Liver (tissue), 10 donors: ENCODE measurements at places on chromosomes 4 and X. TPM values are rescaled to one million over a fixed set of nuclear protein-coding genes. Genes with fewer than 3 reads are reported as not detected.

The WAS gene
- 5.6 TPM for total RNA-seq

The SATL1 gene
- not detected for total RNA-seq

The LDB2 gene
- 18.7 TPM for total RNA-seq

The SERTM2 gene
- 0.09 TPM for total RNA-seq

GRCh38 chr4:149203256-149204001, 612.2 kb downstream of the IQCM start:
- no peak for DNase-seq

DNA sequence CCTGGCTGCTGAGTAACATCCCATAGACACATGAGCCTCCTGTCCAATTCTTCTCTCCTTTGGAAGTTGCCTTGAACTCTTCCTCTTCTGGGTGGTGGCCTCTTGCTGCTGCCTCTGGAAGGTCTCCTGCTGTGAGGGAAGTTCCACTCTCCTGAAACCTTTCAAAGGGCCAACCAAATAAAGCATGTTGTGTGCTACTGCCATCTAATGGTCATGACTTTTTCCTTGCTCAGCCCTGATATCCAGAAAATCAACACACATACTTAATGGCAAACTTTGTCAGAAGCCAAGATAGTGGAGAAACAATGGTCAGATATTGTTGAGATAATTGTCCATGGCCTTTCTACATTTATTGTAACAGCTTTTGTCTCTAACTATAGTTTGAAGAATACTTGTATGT, 19.1 kb upstream of the ZXDA start:
- no peak for DNase-seq

DNA sequence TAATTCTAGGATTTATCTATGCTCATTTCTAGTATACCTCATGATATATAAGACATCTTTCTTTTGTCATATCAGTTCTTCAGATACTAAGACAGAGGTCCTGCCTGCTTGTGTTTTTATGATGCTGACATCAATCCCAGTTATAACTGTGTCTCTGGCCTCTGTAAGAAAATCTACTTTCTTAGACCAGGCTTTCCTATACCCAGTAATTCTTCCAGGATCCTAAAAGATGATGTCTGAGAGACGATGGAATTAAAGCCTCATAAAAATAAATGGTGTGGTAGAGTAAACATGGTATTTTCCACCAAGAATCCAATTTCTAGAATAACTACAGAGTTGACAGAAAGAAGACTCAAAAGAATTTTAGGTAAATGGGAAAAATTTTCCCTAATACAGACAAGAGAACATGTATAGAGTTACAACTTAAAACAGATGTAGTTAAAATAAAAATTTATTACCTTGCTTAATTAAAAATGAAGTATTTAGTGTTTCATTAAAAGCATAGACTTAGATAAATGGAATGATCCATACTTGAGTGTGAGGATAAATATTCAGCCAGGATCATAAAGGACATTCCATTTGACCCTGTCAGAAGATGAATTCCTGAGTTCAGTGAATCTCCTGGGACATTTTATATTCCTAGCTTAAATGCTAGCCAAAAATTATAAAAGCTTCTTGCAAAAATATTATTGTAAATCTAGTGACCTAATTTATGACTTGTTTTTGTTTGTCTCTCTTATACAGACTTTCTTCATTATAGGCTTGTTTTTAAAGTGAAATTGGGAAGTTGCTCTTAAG, 137.4 kb downstream of the PDLIM5 start:
- no peak for DNase-seq

DNA sequence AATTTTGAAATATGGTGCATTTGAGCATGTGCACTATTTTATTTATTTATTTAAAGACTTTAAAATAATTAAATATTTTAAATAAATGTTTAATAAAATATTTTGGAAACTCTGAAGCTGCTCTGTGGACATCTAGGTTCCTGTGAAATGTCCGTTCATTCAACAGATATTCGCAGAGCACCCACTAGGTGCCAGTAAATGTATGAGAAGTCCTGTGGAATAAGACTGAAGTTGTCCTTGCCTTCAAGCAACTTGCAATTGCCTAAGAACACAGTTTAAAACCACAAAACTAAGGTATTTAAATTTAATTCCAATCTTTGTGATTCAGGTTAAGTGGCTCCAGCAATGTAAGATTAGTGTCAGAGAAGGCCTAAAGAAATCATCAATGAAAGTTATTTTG, 306.7 kb downstream of the GBA3 start:
- no peak for DNase-seq

DNA sequence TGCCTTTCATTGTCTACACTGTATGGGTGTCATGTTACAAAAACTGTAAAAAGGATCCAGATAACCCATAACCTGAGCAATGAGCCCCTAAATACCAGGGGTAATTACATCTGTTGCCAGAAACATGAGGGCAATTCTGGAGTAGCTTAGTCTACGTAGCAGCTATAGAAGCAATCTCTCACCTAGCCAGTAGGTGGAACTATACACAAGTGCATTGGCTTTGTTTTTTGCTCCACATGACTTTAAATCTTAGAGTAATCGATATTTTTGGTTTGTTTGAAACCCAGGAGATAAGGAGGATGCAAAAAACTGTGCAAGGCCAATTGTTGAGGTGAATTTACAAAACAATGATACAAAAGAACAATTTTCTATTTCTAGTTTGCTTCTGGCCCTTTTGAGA, 57.5 kb downstream of the GPR82 start:
- DNase-seq = no peak
